Stimulated activated CD4-positive, alpha-beta T cell treated with anti-CD3 and anti-CD28 coated beads, Interleukin-4, amount 100 ng/mL, for 1 hour (primary cell): ENCODE measurements at places on chromosomes 1 and 21.

DNA sequence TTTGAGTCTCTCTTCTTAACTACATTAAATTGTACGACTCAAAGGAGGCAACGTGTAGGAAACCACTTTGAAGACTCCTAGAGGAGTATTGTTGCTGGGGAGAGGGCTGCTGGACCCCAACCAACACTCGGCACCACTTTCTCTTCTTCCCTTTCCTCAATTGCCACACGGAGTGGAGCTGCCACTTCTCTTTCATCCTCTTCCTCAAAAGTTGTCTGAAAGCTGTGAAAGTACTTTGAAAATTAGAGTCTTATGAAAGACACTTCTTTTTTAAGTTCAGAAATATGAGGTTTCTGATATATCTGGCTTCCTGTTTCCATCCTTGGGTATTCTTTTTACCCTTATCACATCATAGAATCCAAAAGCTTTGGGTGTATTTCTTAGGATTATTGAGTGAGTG lies 59.5 kb downstream of the MRPS6 start:
- DNase-seq, result no peak

- no peak for DNase-seq
Observed at GRCh38 chr1:16260814-16261213, 23.8 kb upstream of the CPLANE2 start.

DNA sequence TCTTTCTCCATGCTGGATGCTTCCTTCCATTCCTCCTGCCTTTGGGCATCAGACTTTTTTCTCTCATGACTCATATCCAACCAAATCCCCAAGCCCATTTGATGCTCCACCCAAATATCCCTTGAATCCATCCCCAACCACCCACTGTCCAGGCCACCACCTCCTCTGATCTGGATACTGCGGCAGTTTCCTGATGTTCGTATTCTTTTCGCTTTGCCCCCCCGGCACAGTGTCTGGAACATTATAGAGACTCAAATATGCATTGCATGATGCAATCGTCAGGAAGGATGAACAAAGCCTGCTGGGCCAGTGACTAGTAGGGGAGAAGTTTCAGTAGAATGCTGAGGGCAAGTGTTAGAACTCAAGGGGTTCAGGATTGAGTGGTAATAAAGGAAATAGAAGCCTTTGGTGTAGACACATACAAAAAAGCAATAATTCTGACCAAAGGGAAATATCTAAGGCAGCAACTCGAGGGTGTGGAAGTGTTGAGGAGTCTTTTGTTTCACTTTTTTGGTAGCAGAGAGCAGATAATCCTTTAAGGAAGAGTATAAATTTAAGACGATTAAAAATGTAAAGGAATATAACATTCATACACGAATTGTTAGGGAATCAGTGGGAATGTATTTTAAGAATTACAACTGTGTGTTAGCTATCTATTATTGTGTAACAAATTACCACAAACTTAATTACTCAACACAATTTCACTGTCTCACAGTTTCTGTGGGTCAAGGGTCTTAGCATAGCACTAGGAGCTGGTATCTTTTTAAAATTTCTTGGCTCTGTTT lies 7.5 kb downstream of the S100A11 start:
- peak; percentile 15 for DNase-seq

GRCh38 chr1:175078629-175079028 lies 11.0 kb downstream of the TNN start:
- no peak for DNase-seq

- DNase-seq, result no peak
Observed at GRCh38 chr1:200206761-200207160, 179.3 kb downstream of the NR5A2 start.

GRCh38 chr1:182229921-182230491 lies 161.6 kb downstream of the GLUL start:
- no peak for DNase-seq

DNA sequence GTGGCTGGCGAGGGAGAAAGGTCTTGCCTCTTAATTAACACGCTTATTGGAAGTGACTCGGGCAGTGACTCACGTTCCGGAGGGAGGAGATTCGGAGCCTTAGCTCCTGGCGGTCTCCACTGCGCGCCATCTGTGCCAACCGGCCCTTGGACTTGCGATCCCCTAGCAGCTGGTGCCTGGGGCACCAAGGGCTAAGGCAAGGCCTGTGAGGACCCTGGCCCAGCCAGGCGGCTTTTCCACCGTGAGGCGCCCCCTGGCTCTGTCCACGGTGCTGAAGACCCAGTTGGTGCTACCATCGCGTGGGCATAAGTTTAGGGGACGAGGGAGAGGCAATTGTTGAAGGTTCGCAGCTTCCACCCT lies 1.3 kb upstream of the SYT6 start:
- DNase-seq, result peak; percentile 12
